ENCODE measurements at places on chromosomes 7 and 10.

DNA sequence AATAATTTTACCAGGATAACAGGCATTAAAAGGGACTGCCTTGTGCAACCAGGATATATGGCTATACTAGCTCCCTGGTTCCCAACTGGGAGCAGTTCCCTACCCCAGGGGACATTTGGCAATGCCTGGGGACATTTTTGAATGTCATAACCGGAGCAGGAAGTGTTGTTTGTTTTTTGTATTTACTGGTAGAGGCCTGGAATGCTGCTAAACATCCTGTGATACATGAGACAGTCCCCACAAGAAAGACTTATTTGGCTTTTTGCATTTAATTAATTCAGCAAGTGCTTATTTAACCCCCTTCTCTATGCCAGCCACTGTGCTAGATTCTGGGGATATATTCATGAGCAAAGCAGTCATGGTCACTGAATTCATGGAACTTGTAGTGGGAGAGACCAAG, 181.2 kb downstream of the BBS9 start:
- no peak for DNase-seq

GRCh38 chr7:13801669-13802068, 187.8 kb downstream of the ETV1 start:
- no peak for DNase-seq

- no peak for DNase-seq
Observed at GRCh38 chr7:21911341-21911875, 34.3 kb downstream of the CDCA7L start.

DNA sequence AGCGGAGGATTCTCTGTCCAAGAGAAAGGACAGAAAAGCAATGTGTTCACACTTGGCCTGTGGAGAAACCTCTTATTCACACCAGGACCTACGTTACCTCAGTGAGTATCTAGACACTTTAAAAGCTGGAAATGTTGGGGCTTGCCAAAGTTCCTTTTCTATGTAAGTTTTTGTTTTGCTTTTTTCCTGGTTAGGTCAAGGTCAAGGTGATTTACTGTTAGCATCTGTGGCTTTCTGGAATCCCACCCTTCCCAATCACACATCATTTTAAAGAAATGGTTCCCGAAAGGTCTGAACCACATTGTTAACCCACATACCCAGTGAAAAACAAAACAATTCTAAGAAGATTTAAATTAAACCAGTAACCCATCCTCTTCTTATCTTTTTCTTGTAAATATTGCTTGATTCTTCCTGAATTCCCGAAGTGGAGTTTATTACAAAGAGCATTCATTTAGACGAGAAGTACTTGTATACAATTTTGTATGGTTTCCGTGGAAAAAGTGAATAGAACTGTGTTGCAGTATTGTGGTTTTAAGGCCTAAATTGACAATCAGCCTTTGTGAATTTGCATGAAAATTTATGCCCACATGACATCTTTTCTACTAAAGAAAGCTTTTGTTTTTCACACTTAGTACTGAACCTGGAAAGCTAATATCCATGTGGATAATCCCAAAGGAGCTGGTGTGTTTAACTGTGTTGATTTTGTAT, 827.0 kb upstream of the IGFBP3 start:
- no peak for DNase-seq

GRCh38 chr10:19054289-19054835, 5.8 kb downstream of the MALRD1 start:
- DNase-seq, result no peak

GRCh38 chr7:156474241-156474743, 166.3 kb upstream of the RNF32 start:
- DNase-seq, result no peak

DNA sequence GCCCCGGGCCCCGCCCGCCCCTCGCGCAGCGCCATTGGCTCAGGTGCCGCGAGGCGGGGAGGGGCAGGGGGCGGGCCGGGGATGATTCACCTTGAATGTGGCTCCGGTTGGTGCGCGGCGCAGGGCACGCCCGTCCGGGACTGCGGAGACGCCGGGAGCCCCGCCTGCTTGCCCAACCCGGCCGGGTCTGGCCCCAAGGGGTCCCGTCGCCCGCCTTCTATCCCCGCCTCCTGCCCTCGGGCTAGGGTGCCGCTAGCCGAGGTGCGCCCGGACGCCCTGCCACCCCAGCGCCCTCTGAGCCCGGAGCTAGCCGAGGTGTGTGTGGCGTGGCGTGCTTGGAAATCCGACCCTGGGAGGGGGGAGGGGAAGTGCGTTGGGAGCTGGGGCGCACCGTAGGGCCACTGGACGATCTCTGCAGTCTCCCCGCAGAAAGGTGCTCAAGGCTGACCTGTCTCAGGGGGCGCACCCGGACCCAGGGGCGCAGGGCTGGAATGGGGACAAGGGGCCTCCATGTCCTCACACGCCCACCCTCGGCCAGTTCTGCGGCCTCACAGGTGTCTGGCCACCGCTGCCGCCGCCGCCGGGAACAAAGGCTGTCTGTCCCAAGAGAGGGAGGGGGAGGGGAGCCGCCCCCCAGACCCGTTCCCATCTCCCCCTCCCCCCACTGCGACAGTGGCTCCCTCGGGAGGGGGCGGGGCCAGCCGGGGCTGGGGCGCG, 168.9 kb downstream of the NRF1 start:
- DNase-seq, result peak; percentile 52

DNA sequence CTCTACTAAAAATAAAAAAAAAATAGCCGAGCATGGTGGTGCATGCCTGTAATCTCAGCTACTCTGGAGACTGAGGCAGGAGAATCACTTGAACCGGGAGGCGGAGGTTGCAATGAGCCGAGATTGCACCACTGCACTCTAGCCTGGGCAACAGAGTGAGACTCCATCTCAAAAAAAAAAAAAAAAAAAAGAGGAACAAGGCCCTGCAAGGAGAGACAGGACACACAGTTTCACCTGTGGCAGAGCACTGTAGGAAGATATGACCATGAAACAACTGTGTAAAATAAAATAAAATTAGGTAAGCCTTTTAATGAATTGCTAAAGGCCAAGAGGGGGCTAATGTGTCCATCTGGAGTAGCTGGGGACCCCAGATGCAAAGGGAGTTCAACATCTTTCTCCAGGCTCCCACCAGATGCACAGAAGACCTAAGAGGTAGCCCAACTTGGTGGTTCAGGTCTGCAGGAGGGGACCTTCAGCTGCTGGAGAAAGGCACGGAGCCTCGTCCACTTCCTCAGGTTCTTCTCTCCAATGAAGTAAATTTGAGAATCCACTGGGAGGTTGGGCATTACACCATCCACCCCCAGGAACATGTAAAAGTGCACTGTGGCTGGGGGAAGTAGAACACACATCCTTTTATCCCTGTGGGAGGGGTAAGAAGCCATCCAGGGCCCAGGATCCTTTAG, 12.7 kb downstream of the PPIF start:
- no peak for DNase-seq

GRCh38 chr10:29114141-29114540, 174.7 kb upstream of the LYZL1 start:
- no peak for DNase-seq

DNA sequence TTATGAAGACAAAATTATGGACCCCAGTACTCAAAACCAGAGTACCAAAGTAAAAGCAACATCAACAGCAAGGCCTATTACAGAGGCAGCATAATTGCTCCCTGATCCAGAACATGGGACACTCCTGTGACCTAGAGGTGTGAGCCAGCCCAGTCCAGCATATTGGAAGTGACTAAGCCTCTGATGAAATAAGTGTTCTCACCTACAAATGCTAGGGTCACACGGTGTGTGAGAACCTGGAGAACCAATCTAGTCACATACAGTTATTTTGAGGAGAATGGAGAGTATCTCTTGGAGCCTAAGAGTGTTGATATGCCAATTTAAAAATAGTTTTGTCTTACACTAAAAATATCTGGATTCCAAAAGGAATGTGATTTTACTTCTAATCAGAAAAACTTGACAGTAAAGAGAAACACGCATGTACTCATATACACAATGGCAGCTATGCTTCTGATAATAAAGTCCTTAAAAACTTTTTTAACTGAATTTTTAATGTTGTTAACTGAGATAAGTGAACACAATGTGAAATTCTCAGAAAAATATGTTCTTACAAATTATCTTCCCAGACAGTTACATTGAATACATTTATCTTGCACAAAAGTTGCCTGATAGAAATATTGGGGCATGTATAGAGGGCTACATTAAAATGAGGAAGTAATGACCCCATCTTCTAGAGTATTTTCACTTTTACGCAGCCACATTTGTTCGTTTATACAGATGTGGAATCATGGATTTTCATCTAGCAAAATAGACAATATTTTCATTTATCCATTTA, 56.8 kb upstream of the CD36 start:
- DNase-seq, result no peak

DNA sequence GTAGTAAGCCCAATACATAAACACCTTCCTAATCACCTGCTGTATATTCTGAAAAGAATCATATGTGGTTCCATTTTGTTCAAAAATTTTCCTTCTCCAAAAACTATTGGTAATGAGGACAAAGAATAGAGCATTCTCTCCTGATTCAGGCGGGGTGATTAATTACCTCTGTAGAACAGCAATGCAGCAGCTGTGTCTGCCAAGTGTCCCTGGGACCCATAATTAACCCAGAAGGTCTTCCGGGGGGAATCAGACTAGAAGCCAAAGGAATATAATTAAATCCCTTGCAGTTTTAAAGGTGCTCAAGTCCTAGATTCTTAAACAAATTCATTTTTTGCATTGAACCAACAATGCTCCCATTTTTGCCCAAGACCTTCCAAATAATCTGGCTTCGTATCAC, 60.3 kb upstream of the ABLIM1 start:
- DNase-seq, result no peak

DNA sequence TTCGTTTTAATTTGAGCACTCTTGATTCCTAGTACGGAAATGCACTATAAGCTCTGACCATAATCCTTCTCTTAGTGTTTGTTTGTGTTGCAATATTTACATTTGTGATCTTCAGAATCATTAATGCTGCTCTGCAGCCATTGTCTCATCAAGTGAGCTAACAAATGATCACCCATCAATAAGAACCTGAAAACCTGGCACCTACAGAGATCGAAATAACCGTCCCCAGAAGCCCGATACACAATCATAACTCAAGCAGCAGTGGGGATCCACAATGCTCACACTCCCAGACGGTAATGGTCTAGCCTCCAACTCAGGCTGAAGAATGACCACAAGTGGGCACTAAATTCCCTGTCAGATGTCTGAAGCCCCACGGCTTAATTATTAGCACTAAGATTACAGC, 156.0 kb upstream of the NFE2L3 start:
- no peak for DNase-seq

DNA sequence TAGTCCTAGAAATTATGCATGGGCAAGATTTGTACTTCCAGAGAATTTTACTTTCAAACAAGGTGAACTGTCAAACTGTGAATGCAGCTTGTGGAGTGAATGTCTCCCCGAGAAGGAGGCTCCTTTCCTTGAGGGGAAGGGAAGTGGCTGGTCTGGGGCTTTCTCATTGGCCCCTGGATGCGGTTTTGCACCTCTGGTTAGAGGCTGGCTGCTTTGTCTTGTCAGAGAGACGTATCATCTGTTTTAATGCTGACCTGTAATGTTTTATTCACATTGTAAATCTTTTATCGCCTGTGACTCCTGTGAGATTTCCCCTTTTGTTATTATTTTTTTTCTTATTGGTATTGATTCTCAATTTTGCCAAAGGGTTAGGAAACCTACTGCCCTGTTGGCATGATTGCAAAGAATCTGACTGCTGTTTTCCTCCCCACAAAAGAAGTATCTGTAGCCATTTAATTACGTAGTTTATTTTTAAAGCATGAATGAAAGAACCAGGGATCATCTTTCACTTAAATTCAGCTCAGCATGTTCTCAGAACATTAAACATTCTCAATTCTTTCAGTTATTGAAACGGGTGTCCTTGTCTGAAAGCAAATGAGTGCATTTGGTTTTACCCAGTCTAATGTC, 238.3 kb upstream of the NFE2L3 start:
- no peak for DNase-seq

DNA sequence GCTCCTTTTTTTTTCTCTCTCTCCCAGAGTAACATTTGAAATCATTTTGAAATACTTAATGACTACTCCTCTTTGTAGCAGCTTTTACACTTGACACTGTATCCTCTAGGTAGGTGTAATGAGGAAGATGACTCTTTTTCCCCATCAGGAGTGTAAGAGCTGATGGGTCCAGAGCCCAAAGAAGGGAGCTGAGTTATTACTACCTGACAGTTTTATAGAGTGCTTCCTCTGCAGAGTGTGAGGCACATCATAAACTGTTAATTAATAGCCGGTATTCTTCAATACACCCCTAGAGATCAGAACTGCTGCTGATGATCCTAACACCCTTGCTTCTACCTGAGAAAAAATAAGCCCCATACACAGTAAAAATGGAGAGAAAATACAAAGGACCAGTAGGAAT, 279.8 kb upstream of the SEMA3A start:
- no peak for DNase-seq

- DNase-seq, result no peak
Observed at GRCh38 chr10:126536148-126536547, 134.3 kb downstream of the C10orf90 start.

DNA sequence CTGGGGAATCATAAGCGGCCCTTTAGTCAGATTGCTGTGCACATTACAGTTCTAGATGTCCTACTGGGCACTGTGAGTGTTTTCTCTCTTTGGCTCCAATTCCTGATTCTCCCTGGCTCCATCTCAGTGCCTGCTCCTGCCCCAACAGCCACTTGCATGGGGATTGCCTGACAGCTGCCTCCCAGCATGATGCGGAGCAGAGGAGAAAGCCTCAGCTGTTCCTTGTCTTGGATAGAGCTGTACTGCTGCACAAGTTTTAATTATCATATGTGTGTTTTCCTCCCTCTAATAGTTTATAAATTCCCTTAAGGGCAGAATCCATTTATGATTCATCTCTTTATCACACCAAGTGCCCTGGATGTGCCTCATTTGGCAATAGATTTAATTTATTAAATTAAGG, 285.8 kb upstream of the COBL start:
- DNase-seq, result no peak

DNA sequence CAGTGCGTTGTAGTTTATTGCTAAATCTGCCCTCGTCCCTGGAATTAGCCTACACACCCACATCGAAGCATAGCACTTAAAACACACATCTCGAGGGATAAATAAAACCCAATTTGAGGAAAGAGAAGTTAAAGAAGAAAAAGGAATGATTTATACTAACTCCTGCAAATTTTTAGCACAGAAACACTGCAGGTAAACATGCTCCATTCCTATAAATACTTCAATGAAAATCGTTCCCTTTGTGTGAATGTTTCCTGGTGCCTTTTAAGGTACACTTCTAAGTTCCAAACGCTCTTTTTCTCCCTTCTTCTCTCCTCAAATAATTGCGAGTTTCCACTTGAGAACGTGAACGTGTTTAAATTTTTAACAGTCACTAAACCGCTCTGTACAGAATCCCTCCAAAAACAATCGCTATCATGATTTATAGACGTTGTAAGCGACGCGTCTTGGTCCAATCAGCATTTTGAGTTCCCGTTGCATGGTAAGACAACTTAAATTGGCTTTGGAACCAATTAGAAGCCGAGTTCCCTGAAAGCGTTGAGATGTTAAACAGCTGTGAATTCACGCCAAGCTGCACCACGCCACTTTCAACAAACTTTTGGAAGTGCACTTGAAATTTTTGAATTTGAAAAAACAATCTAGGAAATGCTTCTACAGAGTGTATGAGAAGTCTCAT, 12.5 kb upstream of the EBLN1 start:
- DNase-seq, result no peak

Measured in activated CD4-positive, alpha-beta T cell treated with anti-CD3 and anti-CD28 coated beads for 1 hour (primary cell).